ENCODE measurements at places on chromosomes 11 and 22.

- no peak for DNase-seq
These were observed 833.8 kb downstream of the TBC1D22A start for GRCh38 chr22:47596176-47596690.

GRCh38 chr11:77647654-77648305 lies 10.2 kb upstream of the CLNS1A start:
- DNase-seq = no peak

GRCh38 chr11:66739983-66740382 lies 11.0 kb upstream of the SPTBN2 start:
- DNase-seq = no peak

DNA sequence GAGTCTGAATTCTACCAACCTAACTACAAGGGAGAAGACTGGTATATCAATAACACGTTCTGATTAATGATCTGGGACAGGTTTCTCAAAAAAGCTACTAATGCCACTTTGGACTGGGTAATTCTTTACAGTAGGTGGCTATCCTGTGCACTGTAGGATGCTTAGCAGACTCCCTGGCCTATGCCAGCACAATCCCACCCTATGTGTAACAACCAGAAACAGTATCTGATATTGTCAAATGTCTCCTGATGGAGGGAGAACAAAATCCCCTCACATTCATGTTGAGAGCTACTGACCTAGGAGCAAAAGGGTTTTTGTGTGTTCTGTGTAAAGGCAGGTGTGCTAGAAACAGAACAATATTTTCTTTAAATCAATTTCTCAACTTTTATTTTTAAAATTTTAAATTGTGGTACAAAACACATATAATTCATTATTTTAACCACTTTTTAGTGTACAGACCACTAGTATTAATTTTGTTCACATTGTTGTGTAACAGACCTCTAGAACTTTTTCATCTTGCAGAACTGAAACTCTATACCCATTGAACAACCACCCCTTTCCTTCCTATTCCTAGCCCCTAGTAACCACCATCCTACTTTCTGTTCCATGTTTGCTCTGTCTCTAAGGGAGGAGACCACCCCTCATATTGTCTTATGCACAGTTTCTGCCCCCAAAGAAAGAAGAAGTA lies 2.1 kb upstream of the MS4A6A start:
- DNase-seq = no peak

DNA sequence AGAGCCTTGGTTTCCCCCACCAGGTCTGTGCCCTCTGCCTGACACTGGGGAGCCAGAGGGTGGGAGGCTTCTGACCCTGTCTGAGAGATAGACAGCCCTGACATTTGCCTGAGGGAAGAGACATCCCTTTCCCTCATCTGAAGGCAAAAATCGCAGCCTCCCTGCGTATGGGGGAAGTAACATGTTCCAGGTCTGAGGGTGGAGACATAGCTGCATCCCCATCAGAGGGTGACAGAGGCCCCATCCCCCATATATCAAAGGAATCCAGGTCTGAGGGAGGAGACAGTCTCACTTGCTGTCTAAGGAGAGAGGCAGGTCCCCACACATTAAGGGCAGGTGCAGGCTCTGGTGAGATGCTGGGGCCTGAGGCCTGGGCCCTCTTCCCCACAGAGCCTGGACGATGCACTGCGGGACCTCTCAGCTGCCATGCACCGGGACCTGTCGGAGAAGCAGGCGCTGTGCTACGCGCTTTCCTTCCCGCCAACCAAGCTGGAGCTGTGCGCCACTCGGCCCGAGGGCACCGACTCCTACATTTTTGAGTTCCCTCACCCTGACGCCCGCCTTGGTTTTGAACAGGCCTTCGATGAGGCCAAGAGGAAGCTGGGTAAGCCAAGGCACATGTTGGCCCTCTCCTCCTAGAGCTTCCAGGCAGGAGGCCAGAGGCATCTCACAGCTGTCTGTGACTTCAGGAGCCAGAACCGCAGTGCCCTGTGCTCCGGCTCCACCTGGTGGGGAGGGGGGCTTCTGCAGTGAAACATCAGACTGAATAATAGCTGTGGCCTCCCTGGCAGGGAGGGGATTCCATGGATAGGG lies 16.1 kb upstream of the RELT start:
- no peak for DNase-seq

- DNase-seq = no peak
These were observed 54.6 kb downstream of the GAB4 start for GRCh38 chr22:16953206-16954059.
